GM12891 (cell line): ENCODE measurements at places on chromosomes 12 and 14.

- DNase-seq, result no peak
Measured at GRCh38 chr12:124551268-124552144, 15.9 kb downstream of the NCOR2 start.

- no peak for DNase-seq
Measured at GRCh38 chr14:54332490-54332889, 64.3 kb upstream of the CDKN3 start.

- DNase-seq, result no peak
Measured at GRCh38 chr14:69932391-69932790, 53.2 kb downstream of the SMOC1 start.

DNA sequence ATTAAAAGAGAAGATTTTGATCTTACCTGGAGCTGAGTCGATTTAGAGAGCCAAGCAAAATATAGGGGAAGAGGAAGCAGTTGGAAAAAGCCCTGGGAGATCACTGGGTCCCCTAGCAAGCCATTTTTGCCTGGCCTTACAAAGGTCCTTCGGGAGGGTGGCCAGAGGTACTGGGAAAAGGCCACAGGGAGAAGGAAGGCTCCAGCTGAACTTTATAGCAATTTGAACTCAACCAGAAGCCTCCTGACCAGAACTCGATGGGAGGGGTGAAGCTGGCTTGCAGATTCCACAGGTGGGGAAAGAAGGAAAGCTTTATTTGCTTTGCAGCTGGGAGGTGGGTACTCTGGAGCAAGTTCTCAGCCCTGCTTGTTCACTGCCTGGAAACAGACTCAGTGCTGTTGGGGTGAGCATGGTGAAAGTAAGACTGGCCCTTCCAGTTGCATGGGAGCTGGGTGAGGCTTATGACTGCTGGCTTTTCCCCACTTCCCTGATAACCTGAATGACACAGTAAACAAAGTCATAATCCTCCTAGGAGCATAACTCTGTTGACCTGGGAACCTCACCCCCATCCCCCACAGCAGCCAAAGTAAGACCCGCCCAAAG is 855.8 kb downstream of the FSCB start:
- DNase-seq, result no peak

GRCh38 chr14:37048666-37049071 is 123.7 kb downstream of the SLC25A21 start:
- no peak for DNase-seq

GRCh38 chr12:103493199-103493598 is 2.6 kb downstream of the C12orf42 start:
- no peak for DNase-seq

DNA sequence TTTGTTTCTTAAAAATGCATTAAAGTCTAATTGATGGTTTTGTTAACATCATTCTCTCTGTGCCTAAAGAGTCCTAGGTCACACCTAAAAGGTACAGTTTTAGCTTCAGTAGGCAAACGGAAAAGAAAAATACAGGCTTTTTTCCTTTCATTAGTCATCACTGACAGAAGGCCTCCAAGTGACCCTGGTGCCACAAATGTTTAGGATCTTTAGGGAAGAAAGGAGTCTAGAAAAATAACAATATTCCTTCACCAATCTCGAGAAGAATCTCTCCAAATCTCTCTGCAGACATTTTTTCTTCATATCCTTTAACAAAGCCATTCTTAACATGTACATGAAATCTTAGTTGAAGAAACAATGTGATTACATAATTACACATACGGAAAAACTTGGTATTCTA is 2.0 kb downstream of the DENND5B start:
- no peak for DNase-seq

DNA sequence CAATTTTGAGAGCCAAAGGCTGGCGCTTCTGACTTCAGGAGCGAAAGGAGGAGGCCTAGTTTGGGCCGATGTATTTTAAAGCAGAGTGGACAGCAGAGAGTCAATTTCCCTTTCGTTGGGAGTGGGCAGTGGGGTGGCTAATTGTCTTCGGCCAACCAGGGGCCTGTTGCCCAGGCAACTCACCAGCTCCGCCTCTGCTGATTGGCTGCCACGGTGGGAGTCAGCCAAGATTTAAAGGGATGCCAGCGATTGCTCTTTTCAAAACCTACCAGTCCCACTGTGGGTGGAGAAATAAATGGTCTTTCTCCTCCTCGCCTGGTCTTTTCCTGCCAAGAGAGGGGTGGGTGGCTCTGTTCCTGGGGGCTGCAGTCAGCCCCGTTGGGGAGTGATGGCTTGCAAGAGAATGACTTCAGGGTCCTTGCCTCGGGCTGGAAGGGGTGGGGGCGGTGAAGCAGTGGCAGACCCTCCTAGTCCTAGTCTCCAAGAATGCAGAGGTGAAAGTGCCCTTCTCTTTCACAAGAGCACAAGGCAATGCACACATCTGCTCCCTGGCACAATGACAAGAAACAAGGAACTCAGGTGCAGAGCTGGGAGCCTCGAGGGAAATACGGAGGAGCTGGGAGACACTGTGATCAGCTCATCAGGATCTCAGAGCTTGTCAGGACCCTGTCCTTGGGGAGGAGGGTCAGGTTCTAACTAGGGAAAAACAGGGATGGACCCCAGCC is 37.7 kb downstream of the RASAL1 start:
- no peak for DNase-seq

DNA sequence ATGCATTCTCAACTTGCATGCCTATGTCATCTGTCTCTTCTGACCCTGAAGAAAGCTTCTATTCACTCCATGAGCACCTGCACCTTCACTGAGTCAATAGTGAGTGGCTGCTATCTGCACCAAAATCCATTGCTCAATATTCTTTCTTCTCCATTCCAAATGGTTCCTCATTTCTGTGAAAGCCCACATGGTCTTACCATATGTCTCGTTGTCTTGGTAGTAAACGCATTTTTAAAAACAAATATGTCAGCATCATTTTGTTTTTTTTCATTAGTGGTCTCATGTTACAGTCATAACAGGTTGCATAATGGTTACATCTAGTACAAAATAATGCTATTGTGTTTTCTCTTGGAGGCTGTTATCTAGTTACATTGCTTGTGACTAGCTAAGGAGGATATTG is 106.9 kb upstream of the CPM start:
- DNase-seq, result no peak

DNA sequence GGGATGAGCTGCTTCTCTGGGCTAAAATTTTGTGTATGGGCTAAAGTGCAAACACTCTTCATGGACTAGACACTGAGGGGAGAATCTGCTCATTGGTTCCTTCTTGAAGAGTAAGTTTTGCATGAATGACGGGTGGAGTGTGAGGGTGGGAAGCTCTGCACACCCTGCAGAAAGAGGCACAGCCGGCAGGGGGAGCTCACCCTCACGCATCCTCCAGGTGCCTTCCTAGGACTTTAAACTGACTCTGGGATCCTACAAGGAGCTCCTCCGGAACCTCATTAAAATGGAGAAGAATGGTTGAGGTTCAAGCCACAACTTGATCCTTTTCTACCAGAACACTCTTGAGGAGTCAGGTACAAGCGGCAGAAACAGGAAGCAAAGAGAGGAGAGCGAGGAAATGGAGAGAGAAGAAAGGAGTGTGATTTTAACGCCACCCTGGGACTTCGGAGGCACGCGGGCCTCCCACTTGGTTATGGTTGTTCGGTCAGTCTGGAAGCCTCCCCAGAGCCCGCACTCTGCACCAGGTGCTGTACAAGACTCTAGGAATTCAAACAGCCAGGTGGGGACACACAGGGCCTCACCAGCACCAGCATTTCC is 87.5 kb downstream of the SETD3 start:
- no peak for DNase-seq

GRCh38 chr14:35368583-35369392 is 35.8 kb downstream of the NFKBIA start:
- no peak for DNase-seq

DNA sequence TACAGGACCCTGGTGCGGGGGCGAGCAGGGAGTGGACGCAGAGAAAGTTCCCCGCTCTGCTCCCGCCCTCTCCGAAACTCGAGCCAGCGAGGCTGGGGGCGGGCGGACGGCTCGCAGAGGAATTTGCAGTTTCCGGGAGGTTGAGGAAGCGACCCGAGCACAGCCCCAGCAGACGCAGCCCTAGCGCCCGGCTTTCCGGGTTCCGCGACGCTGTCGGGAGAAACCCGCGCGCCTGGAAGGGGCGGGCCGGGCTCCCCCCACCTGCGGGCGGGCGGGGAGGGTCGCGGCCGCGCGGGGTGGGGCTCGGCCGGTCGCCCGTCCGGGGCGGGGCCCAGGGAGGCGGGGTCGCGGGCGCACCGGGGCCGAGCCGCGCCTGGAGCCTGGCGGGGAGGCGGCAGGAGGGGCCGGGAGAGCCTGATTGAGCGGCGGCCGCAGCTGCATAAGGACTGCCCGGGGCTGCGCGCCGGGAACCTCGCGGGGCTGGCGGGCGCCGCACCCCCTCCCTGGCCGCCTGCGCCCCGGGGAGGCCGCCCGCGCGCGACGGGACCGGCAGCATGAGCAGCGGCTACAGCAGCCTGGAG is at the start of gene RASSF3:
Gene RASSF3, plus strand, starts transcription at position 417 of the 581 bp plus-strand sequence. Its CDS starts 138 bp downstream, at position 555.
- DNase-seq, result peak; percentile 48

GRCh38 chr12:113934060-113934814 is 31.9 kb downstream of the RBM19 start:
- DNase-seq, result no peak

DNA sequence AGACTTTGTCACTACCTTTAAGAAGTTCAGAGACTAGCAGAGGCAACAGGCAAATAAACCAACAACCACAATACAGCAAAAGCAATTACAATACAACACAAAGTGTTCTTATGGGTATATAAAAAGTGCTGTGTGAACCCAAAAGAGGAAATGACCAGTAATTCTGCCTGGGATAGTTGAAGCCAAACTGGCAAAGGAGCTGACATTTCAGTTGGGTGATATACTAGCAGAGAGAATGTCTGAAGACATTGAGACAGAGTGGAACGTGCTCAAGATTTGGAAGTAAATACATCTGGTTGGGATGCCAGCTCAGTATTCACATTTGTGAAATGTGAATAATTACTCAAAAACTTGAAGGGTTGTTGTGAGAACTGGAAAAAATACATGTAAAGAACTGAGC is 80.6 kb upstream of the GTF2A1 start:
- no peak for DNase-seq

- no peak for DNase-seq
Measured at GRCh38 chr12:85872497-85873091, 1.5 kb upstream of the NTS start.

DNA sequence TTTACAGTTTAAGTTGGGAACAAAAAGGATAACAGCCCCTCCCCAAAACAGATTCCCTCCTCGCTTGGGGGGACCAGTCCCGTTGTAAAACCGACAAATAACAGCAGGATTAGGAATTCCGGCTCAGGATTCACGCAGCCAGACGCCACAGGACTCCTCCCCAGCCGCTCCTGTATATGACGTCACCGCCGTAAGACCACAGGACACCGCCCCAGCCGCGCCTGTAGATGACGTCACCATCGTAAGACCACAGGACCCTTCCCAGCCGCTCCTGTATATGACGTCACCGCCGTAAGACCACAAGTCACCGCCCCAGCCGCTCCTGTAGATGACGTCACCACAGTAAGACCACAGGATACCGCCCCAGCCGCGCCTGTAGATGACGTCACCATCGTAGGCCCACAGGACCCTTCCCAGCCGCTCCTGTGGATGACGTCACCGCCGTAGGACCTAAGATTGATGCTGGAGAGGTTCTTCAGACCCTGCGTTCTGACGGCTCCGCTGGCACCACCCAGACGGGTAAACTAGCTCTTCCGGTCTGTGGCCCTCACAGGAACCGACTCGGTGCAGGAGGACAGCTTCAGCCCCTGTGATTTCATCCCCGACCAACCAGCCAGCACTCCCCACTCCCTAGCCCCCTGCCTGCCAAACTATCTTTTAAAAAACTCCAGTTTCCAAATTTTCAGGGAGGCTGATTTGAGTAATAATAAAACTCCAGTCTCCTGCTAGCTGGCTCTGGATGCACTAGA is 43.9 kb upstream of the FBRSL1 start:
- DNase-seq, result no peak

DNA sequence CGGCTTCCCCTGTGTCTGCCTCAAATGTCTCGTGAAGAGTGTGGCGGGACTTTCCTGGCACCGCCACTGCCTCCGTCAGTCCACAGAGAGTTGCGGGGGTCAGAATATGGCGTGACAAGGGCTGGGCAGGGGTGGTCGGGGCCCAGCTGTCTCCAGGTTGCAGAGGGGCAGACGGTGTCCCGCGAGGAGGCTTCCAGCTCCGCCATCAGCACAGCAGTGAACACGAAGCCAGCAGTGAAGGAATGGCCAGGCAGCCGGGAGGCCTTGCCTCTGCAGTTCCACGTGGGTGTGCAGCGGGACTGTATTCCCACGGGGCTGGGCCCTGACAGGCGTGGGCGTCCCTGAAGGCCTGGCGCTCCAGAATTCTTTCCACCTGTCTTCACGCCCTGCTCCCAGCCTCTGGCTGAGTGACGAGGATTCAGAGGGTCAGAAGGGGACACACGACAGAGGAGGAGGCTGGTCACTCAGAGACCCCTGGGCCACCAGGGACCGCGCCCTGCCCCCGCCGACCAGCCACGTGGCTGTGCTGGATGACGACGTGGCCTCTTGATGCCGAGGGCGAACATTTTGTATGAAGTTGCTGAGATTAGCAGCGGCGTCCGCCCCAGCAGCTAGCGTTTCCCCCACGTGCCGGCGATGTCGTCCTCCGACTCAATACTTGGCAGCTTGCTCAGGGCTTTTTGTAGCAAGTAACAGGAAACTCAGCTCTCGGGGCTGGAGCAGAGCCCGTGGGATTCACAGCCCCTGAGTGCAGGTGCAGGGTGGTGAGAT is 25.0 kb upstream of the GALNT9 start:
- DNase-seq, result no peak

DNA sequence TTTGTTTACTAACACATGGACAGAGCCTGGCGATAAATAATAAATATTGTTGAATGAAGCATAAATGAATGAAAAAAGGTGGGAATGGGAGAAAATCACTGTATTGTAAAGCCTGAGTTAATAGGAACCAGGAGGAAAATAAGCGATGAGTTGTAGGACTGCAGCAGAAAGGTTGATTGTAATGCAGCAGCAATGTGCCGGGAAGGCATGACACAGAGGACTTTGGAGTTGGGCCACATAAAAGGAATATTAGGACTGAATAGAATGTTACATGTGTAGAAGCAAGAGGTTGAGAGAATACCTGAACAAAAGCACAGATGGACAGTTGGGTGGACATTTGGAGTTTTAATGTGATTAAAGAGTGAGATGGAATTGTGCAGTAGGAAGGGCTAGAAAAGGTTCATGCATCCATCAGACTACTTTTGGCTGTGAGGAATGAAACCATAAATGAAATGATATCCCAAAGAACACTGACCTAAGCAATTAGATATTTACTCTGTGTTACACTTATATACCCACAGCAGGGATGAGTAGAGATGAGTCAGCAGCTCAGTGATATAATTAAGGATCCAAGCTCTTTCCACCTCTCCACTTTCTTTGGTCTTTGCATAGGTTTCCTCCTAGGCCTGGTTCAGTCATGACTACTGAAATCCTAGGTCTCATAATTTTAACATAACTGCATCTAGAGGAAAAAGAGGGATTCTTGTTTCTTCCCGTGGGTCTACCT is 55.4 kb downstream of the CCER1 start:
- no peak for DNase-seq

GRCh38 chr14:64937171-64937820 is 5.2 kb downstream of the GPX2 start:
- DNase-seq, result no peak

GRCh38 chr14:50039734-50040400 is 76.5 kb downstream of the VCPKMT start:
- DNase-seq, result no peak

GRCh38 chr14:29089849-29090248 is 323.3 kb downstream of the FOXG1 start:
- no peak for DNase-seq

GRCh38 chr12:61860451-61860850 is 399.8 kb upstream of the USP15 start:
- DNase-seq, result no peak

- no peak for DNase-seq
Measured at GRCh38 chr14:97791072-97791471, 993.9 kb downstream of the VRK1 start.
